ENCODE measurements at places on chromosomes 5 and 9.
A peak's percentile ranks its signal among the peaks of the same experiment; 100 is the strongest.

DNA sequence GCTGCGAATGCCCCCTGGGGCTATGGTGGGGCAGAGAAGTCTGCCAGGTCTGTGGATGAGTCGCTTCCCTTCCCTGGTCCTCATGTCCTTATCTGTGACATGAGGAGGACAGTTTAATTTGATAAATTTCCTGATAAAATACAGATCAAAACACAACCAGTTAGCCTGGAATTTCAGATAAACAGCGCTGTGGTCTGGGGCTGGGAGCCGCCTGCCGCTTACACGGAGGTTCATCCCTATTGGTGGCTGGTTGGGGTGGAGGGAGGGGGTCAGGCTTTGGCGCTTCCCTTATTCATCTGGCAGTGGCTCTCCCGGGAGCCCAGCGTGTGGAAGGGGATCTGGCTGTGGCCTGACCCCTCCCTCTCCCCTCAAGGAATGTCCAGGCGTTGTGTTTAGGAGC is 17.9 kb downstream of the CRB2 start:
- no peak for DNase-seq

DNA sequence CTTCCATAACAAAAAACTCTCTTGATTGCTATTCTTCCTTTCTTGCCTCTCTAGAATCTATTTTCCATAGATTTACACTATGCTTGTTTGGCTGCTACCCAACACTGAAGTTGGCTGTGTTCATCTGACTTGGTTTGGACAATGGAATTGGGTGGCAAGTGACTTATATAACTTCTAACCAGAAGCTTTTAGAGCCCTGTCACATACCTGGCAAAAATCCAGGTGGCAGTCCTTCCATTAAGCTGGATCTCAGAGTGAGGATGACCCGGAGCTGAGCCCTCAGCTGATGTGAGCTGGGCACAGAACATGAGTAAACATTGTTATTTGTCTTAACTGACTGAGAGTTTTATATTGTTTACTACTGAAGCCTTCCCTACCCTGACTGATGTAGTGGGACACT is 225.7 kb downstream of the TLR4 start:
- no peak for DNase-seq

DNA sequence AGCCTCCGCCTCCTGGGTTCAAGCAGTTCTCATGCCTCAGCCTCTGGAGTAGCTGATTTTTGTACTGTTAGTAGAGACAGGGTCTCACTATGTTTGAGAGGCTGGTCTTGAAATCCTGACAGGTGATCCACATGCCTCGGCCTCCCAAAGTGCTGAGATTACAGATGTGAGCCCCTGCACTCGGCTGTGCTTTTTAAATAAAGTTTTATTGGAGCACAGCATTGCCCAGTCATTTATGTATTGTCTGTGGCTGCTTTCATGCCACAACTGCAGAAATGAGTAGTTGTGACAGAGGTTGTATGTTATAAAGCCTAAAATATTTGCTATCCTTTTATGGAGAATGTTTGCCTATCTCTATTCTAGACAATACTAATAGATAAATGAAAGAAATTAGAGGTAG is 169.2 kb downstream of the AOPEP start:
- no peak for DNase-seq

DNA sequence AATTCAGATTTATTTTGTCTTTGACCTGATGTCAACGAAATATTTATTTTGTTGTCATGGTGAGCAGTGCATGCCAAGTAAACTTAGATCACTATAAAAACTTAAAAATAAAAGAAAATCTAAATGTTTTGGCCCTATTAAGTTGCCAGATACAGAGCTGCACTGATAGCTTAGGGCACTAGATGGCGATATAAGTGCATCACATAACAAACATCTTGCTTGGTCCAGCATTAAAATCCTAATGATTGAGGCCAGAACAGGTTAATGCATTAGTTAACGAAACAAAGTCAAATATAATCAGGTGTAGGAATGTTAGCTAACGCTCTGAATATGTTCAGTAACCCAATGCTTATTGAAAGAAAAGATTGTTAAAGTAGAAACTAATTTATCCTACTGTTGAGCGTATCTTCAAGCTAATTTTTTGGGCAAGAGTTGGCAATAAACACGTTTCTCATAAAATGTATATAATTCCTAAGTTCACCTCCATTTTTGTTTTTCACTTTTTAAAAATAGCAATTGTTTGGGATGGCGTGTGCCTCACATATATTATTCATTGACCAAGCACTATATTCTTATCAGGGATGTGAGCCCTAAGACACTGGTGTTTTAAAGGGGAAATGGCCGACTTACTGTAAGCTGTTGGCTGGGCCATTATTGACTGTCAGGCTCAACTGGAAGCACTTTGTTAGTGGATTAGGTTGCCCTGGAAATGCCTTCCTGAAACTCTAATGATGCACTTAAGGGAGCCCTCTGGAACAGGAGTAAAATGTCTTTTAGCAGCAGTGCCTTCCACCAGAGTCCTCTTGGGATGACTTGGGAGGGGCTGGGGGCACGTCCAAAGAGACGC is 33.3 kb downstream of the KCTD16 start:
- peak; percentile 52 for DNase-seq

GRCh38 chr9:107782789-107783188 is 293.2 kb upstream of the KLF4 start:
- no peak for DNase-seq

GRCh38 chr9:37371565-37372464 is 50.7 kb upstream of the GRHPR start:
- no peak for DNase-seq

DNA sequence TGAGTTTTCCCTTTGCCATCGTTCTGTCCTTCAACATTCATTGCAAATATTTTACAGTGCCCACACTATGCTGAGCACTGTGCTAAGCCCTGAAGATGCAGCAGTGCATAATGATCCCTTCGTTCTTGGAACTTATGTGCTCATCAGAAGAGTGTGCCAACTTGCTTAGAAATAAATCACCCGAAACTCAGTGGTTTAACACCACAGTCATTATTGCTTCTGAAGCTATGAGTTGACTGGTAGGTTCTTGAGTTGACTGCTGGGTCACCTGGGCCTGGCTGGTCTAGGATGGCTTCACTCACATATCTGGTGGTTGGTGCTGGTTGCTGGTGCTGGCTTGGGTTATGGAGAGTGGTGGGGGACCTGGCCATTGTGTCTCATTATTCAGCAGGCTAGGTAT is 20.9 kb downstream of the PCSK5 start:
- DNase-seq = no peak

DNA sequence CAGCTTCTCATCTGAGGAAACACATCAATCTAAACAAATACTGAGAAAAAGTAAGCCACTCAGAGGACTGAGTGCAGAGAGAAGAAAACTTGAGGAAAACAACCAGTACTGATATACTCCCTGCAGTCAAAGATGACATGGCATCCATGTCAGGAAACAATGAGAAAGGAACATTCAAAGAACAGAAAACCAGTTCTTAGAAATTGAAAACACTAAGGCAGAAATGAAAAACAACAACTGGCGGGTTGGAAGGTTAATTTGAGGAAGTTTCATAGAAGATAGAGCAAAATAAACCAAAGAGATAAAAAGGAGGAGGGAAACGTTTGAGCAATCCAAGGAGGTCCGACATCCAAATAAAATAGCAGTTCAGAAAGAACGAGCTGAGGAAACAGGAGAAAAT is 475.2 kb downstream of the HINT1 start:
- DNase-seq = no peak

GRCh38 chr9:137860361-137860760 is 17.2 kb upstream of the CACNA1B start:
- no peak for DNase-seq

DNA sequence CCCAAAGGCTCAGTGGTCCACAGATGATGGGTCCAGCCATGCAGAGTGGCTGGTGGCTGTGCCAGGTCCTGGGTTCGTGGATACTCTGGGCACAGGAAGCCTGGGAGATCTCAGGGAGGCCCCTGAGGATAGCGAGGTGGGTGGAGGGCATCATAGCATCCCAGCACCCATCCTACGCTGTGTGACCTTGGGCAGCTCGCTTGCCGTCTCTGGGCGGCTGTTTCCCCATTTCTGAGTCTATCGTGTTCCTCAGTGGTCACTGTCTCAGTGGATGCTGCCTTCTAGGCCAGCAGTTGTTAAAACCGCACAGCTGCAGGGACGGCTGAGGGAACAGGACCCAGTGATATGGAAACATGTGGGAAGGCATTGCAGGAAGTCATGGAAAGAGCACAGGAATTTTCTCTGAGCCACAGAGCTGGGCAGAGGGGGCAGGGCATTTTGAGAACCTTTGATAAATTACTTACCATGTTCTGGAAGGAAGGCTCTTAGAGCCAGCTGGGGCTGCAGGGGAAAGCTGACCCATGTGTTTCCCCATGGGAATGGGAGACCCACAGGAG is 86.4 kb upstream of the COL5A1 start:
- no peak for DNase-seq

GRCh38 chr5:122984425-122984824 is 52.1 kb downstream of the PPIC start:
- no peak for DNase-seq

GRCh38 chr9:133389025-133389557 is 12.9 kb downstream of the STKLD1 start:
- DNase-seq = no peak

- no peak for DNase-seq
Observed at GRCh38 chr5:142915813-142916424, 145.7 kb downstream of the ARHGAP26 start.

GRCh38 chr9:89037346-89037745 is 46.1 kb downstream of the S1PR3 start:
- DNase-seq = no peak

DNA sequence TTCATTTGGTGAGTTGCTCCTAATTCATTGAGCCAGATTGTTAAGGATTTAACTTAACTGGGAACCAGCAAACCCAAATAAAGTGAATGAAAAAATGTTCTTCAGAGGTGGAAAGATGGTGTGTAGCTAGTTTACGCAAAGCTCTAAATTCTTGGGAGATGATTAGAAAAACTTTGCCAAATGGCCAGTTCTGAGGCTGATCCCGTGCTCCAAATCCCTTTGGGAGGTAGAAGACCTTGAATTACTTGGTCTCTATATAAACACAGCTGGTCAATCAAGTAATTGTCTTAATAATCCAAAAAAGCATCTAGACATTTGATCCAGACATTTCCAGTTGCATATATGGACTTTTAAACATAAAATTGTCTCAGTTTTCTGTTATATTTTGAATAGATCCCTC is 11.4 kb downstream of the ACTL7B start:
- DNase-seq = no peak

DNA sequence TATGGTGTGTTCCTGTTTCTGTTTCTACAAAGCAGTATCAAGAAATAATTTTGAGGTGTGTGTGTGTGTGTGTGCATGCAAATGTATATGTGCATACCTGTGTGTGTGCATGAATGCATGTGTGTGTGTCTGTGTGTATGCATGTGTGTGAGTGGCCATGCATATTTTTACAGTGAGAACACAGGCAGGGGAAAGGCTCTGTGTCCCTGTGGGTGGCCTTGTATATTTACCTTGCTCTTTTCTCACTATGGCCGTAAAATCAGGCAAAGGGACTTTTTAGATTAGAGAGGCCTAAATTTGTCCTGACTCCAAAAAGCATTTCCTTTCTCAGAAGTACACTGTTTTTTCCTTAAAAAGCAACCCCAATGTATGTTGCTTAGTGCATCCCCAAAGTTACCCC is 293.4 kb downstream of the MARCHF11 start:
- DNase-seq = no peak

DNA sequence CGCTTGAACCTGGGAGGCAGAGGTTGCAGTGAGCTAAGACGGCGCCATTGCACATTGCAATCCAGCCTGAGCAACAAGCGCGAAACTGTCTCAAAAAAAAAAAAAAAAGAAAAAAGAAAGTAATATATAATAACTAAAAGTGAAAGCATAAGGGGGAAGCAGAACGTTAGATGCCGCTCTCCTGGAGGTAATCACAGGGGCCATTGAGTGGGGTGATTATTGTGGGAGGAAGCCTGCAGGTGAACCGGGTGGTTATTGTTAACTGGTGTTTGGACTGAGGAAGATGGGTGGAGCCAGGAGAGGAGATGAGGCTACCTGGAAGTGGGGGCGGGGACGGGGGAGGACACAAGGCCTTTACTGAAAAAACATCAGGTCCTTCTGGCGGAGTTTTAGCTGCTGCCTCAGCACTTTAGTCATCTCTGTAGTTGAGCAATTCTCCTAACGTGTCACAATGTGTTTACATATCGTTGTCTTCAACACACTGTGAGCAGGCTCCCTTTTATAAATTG is 5.3 kb upstream of the TJP2 start:
- DNase-seq = no peak

DNA sequence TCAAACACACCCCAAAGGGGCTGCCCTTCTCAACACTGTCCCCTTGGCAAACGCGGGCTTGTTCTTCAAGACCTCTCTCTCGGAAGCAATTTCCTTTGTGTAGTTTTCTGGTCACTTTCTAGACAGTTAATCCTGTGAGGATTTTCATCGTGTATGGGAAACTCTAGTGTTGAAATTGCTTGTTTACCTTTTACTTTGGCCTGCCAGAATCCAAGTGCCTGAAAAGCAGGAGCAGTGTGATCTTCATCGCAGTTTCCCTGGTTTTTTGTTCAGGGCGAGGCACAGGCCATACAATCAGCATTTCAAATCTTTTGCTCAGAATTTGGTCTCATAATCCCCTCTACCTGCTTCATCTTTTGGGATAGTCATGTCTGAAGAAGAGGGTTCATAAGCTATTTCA is 115.7 kb upstream of the C9orf72 start:
- DNase-seq = no peak

GRCh38 chr9:121658166-121658565 is 6.7 kb downstream of the DAB2IP start:
- no peak for DNase-seq

GRCh38 chr9:87334366-87334765 is 163.3 kb upstream of the DAPK1 start:
- DNase-seq = no peak

GRCh38 chr5:152329761-152330283 is 75.3 kb downstream of the NMUR2 start:
- DNase-seq = no peak

DNA sequence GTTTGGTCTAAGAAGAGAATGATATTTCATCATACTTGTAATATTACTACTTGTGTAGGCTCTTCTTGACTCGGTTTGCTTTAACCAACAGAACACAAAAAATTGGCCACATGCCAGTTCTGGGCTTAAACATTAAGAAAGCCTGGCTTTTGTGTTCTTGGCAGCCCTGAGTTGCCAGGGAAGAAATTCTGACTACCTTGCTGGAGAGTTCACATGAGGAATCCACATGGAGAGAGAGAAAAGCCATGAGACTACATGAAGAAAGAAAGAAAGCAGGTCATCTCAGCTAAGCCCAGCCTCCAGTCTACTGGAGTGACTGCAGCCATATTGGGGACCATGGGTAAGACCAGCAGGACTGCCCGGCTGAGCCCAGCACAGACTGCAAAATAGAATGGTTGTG is 524.8 kb downstream of the RAB3C start:
- no peak for DNase-seq

- DNase-seq = no peak
Observed at GRCh38 chr5:62149879-62150278, 156.1 kb upstream of the KIF2A start.

Data from AG09319 (cell line).